ENCODE measurements at places on chromosomes 6 and 20.

GRCh38 chr6:117547688-117548621, 54.4 kb downstream of the GOPC start:
- peak; percentile 69 for DNase-seq

DNA sequence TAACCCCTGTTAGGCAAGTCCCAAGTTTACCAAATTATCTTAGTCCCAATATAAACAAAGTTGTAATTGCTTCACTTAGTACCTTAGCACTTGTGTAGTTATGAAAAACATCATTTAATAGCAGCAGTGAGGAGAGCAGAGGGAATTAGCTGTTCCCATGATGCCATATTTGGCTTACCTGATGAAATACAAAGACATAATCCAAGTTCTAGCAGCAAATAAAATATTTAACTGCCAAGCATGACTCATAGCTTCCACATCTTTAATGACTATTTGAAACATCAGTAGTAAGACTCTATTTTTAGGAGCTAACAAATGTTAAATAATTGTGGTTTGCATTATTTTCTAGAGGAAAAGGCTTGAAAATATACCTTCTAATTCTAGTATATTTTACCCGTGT, 94.0 kb upstream of the MCHR2 start:
- peak; percentile 42 for DNase-seq

GRCh38 chr6:125232466-125232865, 69.3 kb downstream of the HDDC2 start:
- peak; percentile 6 for DNase-seq

DNA sequence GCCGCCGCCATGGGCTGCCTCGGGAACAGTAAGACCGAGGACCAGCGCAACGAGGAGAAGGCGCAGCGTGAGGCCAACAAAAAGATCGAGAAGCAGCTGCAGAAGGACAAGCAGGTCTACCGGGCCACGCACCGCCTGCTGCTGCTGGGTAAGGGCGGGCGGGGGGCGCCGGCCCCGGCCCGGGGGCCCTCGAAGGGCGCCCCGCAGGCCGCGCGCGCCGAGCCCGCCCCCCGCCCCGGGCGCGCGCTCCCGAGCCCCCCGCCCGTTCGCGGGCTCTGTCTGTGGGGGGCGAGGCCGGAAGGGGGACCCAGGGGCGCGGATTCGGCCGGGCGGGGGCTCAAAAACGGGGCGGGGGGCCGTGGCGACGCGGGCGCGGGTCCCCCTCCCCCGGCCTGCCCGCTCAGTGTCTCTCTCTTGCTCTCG, 39.2 kb downstream of the GNAS start:
- peak; percentile 60 for DNase-seq

- peak; percentile 69 for DNase-seq
These were observed 102.0 kb downstream of the POPDC3 start for GRCh38 chr6:105077596-105078385.

DNA sequence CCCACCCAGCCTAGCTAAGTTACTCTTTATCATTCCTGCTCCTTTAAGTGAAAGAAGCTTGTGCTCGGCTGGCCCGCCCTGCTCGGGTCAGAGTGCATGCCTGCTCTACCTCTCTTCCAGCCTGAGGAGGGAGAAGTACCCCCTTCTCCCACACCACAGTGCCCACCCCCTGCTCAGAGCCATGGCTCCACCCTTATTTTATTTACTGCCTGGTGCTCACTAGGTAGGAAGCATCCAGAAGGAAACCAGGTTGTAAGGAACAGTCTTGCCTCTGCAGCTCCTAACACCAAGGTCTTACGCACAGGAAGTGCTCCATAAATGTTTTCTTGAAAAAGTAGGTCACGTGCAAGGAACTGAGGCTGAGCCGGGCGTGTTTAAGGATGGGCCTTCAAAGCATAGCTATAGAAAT, 105.7 kb upstream of the SNX9 start:
- no peak for DNase-seq

- DNase-seq: peak; percentile 89
These were observed 68.9 kb downstream of the MTHFD1L start for GRCh38 chr6:150934380-150934779.

- DNase-seq: no peak
These were observed 57.0 kb upstream of the CARMIL1 start for GRCh38 chr6:25222006-25222678.

GRCh38 chr6:16208989-16209388, 29.4 kb upstream of the GMPR start:
- no peak for DNase-seq

DNA sequence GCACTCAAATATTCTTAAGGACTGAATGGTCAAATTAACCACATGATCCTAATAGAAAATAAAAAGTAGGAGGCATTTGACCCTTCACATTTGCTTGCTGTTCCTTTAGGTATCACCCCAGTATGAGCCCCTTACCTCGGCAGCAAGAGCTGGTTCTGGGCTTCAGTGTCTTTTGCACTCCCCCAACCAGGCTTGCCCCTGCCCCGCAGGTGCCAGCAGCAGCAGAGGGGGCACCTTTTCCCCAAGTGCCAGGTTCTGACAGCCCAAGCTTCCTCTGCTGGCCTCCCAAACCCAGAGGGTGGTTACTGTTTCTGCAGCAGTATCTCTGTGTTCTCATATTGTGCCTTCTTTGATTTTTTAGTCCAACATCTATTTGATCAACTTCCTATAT, 23.2 kb downstream of the UBE2V1 start:
- no peak for DNase-seq

GRCh38 chr6:126072172-126072571, 85.8 kb downstream of the TRMT11 start:
- DNase-seq: no peak

GRCh38 chr6:80174900-80175572, 68.6 kb downstream of the BCKDHB start:
- peak; percentile 78 for DNase-seq

DNA sequence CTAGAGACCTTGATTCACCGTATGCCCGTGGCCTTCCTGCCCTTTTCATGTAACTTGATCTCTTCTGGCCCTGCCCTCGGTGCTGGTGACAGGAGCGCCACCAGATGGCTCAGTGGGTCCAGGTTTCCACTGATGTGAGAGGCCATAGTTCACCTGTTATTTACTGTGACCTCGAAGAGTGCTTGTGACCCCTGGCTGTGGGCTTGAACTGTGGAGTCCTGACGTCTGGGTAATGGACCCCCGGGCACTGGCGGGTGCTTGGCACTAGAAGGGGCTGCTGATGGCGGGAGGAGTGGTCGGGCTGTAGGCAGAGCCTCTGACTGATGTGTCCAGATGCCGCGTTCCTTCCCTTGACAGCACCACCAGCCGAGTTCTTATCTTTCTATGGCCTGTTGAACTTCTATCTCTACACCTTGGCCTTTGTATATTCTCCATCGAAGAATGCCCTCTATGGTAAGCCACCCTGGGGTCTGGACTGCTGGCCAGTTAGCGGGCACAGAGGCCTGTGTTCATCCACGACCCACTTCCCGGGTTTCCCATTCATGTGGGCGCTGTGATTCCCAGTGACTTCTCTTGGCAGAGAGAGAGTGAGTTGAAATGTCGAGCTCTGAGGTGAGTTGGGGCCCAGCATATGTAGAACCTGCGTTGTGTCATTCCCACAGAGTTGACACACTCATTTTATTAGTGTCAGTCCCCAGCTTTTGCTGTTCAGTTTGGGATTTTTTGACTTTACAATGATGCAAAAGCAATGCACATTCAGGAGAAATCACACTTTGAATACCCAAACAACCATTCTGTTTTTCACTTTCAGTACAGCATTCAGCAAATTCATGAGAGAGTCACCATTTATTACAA, 14.9 kb downstream of the DYNLT1 start:
- DNase-seq: no peak

- DNase-seq: peak; percentile 9
These were observed 125.1 kb downstream of the ZNF217 start for GRCh38 chr20:53468587-53468986.

DNA sequence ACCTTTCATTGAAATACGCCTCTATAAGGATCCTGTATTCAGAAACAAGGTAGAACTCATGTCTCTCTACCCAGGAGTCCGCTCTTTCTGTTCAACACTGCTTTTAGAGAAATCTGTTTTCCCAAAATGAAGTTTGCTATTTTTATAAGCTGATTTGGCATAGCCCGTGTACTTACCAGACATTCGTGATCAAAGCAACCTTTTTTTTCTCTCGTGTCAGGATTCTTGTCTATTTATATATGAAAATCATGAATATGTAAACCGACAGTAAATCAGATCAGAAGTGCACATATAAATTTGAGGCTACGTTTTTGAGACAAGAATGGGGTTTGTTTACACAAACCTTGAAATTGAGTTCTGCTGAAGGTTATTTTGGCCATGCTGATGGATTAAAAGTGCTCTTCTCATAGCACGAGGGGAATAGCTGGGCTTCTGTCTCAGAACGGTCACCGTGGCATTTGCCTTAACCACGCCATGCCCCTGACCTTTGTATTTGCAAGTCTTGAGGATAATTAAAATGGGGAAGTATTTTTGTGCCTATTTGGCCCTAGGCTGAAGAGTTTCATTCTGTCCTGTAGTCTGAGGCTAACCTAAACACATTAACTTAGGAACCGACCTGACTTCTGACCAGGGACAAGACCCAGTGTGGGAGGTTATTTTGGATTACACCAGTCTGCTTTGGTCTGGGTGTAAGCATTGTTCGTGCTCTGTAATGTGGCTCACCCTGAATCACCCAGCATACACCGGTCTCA, 118.6 kb downstream of the MAP3K4 start:
- no peak for DNase-seq

DNA sequence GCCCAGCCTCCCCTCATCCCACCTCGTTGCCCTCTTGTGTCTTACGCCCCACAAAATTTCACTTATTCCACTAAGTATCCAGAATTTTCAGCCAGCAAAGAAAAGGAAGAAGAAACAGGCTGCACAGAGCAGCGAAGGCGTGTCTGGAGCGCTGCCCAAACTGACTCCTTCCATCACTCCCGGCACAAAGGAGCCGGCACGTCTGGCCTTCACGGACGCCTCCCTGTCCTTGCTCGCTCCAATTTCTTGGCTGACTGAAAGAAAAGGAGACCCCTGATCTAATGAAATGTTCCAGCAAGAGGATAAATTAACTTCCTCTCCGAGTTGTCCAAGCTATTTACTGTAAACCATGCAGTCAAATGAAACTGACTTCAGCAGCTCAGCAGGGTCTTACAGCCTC, 152.3 kb upstream of the CDH4 start:
- DNase-seq: no peak

DNA sequence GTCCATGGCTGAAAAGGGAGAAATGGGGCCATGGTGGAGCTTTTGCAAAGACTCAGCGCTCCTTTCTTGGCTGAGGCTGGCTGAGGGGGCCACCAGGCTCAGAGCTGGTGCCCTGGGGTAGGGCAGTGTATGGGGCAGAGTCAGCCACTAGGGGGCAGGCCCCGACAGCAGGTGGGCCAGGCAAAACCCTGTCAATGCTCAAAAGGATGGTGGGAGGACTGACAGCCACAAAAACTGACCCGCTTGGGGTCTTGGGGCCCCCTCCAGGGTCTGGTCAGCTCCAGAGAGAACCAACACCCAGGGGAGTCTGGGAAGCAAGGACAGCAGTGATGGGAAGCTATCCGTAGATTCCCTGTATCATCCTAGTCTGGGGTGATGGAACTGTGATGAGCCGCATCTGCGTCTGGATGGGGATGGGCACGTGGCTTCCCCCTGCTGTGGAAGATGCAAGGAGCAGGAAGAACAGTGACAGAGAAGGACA, 306.9 kb downstream of the DHX35 start:
- DNase-seq: peak; percentile 7

GRCh38 chr6:138695193-138695592, 78.4 kb upstream of the CCDC28A start:
- no peak for DNase-seq

- DNase-seq: peak; percentile 25
These were observed 79.8 kb downstream of the VEGFA start for GRCh38 chr6:43849844-43850243.

- DNase-seq: no peak
These were observed 72.0 kb upstream of the TGM3 start for GRCh38 chr20:2223558-2224367.

DNA sequence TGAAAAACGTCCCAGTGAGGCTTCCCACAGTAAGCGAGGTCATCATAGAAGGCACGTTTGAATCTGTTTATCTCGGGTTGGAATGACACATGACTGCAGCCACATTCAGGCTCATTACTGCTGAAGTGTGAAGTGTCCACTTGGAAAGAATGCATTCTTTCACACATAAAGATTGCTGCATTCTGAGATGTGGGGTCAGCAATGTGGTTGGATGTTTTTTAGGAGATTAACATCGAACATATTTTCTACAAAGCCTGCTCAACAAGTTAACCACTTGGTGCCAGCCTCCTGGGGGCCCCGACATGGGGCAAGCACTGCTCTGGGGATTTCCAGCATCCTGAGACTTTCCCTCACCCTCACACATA, 79.9 kb downstream of the BMP6 start:
- no peak for DNase-seq

DNA sequence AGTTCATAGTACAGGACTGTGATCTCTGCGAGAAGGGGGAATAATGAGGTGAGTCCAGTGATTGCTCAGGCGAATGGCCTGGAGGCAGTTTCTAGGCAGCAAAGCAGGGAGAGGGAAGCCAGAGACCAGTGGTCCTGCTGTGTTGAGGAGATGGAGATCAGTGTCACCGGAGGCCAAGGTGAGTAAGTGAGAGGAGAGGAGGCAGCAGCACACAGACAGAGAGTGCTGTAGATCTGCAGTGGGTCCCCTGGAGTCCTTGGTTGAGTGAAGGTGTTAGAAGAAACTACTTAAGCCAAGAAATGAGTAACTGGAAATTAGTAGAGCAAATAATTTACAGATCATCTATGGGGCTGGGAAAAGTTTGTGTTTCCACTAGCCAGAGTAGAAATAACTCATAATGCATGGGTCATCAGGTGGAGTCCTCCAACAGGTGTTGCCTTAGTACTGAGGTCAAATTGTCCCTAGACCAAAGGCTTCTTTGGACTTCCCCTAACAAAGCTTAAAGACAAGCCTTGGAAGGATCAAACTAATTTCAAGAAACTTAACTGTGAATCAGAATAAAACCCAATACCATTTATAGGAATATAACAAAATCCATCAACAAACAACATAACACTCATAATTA, 13.6 kb downstream of the HEBP2 start:
- DNase-seq: no peak

DNA sequence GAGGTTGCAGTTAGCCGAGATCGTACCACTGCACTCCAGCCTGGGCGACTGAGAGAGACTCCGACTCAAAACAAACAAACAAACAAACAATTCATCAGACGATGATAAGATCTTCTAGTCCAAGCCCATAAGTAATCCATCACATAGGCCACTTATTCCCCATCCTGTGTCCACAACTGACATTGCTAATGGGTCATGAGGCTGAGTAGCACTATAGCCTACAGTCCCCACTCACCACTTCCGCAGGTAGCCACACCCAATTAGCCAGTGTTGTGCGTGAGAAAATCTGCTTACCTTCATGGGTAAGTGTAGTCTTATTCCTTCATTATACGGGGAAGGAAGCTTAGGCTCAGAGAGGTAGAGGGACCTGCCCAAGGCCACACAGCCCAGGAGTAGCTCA, 13.1 kb downstream of the JPH2 start:
- DNase-seq: no peak
